NCI-H2081 treated with DMSO at 0.1 percent for 48 hours (cell line): ENCODE measurements at places on chromosomes 5 and 9.

DNA sequence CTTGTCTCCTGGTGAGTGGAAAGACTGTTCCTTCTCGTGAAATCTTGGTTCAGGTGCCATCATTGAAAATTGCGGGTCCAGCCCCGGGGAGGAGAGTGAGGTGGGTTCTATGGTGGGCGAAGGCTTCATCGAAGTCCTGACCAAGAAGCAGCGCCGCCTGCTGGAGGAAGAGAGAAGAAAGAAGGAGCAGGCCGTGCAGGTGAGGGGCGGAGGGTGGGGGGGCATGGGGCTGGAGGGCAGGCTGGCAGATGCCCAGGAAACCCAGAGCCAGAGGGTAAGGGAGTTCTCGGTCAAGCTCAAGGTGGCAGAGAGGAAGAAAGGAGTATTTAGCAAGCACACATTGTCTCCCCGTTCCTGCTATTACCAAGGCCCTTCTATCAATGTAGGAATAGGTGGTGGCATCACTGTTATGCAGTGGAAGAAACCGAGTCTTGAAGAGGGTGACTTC is 24.3 kb upstream of the POMT1 start:
- DNase-seq, result no peak

DNA sequence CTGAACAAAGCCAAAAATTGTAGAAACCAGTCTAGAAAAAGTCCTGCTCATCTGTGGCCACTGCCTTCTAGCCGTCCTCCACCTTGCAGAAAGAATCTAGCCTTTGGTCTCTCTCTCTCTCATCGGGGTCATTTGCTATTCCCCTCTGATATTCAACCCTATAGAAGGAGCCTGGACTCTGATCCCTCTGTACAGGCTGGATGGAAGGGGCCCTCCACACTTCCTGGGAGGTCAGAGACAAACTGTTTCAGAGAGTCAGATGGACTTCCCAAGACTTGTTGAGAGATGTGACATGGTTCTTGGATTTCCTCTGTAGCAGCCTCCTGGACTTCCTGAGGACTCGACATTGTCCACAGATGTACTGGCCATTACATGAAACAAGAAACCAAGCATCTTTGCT is 85.0 kb upstream of the RUSC2 start:
- DNase-seq, result no peak

DNA sequence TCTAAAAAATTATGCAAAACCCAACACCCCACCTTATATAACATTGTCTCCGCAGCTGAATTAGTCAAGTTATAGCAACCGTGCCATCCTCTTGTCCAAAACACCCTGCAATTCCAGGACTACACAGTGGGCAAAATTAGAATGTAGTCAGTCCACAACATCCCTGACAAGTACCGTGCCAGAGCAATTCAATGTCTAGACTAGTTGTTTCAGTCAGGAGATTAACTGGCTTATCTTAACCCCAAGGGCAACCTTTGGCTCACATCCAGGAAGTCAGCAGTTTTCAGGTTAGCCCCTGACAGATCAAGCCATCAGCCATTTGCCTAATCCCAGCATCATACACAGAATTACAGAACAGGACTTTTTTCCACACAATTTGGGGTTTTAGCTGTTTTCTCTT is 240.8 kb upstream of the TMEM161B start:
- no peak for DNase-seq

- DNase-seq, result no peak
These were observed 46.5 kb downstream of the PPARGC1B start for GRCh38 chr5:149776361-149777305.

DNA sequence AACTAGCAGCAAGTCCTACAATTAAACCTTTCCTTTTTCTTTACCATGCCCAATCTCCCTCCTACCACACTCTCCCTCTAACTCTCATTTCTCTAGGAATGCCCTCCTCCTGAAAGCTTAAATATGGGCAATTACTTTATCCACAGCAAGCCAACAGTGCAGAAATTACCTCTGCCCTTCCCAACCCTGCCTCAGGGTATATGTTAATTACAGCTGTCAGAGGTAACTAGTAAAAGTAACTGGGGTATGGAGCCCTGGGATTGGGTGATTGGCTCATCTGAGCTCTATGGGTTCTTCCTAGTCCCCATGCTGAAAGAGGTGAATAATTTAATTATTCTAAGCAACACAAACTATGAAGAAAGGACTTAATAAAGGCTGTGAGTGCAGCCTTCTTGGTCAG is 478.9 kb upstream of the NMUR2 start:
- DNase-seq, result no peak
